ENCODE measurements at places on chromosomes 4 and X. TPM values are rescaled to one million over a fixed set of nuclear protein-coding genes. Genes with fewer than 3 reads are reported as not detected.

DNA sequence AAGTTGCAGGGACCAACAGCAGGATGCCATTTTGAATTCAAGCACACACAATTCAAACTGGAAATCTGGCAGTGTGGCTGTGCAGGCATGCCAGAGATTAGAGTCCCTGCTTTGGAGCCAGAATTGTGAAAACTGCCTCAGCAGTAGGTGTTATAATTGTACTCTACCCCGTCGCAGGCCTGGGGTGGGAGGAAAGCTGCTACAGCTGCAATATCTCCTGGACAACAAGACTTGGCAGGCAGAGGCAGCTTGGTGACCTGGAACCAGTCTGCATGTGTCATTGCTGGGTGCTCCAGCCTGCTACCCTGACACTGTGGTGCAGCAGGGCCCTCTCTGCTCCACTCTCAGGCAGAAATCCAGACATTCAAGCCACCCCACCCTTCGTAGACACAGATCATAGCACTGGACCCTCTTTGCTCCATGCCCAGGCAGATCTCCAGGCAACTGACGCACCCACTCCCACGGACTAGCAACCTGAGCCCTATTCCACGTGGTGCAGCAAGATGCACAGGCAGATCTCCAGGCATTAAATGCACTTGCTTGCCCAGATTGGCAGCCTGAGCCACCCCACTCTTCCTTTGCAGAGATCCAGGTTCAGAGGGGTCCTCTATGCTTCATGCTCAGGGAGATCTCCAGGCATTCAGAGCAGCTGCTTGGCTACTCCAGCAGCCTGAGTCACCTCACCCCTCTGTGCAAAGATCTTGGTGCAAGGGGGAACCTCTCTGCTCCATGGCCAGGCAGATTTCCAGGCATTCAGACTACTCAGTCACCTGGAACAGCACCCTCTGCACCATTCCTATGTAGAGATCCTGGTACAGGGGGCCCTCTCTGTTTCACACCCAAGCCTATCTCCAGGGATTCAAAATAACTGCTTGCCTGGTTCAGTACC, 140.5 kb downstream of the LRBA start:
- DNase-seq = no peak

- peak; percentile 93 for DNase-seq
Observed at GRCh38 chr4:112379306-112379705, 82.1 kb downstream of the ALPK1 start.

GRCh38 chrX:130497531-130497930, 95.7 kb downstream of the RBMX2 start:
- no peak for DNase-seq

DNA sequence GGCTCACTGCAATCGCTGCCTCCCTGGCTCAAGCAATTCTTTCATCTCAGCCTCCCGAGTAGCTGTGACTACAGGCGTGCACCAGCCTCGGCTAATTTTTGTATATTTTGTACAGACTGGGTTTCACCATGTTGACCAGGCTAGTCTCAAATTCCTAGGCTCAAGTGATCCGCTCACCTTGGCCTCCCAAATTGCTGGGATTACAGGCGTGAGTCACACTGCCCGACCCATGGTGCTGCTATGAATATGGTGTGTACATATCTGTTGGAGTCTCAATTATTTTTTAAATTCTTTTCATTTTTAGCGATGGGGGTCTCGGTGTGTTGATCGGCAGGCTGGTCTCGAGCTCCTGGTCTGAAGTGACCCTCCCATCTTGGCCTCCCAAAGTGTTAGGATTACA, 78.0 kb upstream of the PRKX start:
- no peak for DNase-seq

GRCh38 chrX:109672239-109672638, 47.3 kb upstream of the KCNE5 start:
- no peak for DNase-seq

- DNase-seq = peak; percentile 84
Observed at GRCh38 chr4:147737623-147738022, 5.7 kb downstream of the ARHGAP10 start.

DNA sequence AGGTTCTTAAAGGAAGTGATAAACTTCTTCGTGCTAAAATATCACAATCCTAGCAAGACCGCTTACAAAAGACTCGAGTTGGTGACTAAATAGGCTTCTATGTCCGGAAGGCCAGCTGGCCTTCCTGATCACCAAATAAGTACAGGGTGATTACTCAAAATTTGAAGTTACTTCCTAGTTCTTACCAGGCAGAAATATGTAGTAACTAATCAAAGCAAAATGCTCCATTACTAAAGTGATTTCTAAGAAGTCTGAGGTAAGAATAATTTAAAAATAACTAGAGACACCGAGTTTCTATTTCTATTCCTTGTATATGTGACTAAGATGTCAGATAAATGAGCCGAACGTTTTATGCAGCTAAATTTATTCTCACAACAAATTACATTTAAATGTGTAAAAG, 62.2 kb downstream of the NSUN7 start:
- DNase-seq = no peak

- DNase-seq = no peak
Observed at GRCh38 chrX:77691916-77692315, 94.1 kb downstream of the ATRX start.

GRCh38 chrX:4831574-4831973, 1118.1 kb upstream of the PRKX start:
- no peak for DNase-seq

DNA sequence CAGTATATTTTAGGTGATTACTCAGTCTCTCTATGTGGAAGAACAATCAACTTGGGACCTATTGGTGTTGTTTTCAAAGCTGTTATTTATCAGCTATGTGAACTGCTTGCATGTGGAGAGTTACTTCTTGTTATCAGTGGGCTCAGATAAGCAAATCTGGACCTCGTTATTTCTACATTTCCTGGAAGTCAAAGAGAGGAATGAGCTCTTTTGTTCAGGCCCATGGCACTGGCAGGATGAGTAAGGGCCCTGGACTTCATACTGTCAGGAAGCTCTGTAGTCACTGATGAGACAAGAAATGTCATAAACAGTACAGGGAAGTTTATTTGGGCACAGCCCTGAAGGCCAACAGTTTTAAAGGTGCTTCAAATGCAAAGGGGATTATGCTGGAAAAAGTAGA, 760.6 kb upstream of the EPHA5 start:
- DNase-seq = no peak

DNA sequence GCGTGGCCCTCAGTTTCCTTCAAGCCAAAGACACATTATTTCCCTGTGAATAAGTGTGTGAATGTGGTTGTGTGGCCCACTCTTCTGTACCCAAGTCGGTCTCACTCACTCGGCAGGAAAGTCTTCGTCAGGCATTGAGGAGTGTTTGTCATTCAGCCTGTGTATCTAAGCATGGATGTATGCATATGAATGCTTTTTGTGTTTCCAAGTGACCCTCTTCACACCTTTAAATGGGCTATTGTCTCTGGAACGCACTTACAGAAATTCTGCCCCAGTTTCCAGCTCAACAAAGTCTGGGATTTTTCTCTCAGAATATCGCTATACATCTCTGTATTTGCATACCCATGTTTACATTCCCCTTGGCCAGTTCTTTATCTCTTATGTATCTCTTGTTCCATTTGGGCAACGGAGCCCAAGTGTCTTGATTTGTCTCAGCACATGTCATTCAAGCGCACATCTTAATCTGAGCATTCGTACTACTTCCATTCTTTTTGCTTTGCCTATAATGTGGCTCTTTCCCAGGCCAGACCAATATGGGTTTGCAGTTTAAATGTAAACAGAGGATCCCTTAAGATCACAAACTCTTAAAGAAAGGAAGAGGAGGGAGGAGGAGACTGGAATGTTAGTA, 4.8 kb downstream of the BCOR start:
- peak; percentile 69 for DNase-seq

DNA sequence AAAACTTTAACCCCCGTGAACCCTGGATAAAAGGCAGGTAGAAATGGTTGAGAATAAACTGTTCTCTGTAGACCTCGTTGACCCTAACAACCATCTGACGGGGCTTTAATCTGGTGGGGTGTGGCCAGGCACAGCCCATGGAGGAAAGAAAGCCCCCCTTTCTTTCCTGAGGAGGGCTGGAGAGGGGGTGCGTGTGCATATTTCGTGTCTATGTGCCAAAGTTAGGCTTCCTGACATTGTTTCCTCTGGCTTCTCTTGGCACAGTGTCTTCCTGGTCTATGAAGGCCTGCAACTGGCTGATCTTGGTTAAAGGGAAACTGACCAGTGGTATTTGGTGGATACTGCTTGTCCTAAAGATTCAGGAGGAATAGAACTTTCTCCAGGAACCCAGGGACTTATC, 97.1 kb downstream of the MGST2 start:
- no peak for DNase-seq

DNA sequence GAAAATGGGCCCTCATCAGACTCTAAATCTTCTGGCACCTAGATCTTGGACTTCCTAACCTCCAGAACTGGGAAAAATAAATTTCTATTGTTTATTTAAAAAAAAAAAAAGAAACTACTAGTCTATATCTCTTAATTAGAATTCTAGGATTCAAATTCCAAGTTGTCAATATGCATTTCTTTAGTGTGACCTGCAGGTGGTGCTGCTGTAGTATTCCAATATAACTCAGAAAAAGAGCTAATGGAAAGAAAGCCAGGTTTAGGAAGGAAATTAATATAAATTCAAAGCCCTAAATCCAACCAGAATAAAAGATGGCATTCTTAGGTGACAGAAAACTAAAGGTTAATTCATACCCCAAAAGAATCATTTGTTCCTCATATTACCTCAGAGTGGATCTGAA, 80.0 kb upstream of the NALF2 start:
- DNase-seq = peak; percentile 32

EFHC2 gene
- polyA plus RNA-seq = 3.2 TPM

COX7B2 gene
- polyA plus RNA-seq = not detected

ANKRD50 gene
- 5.9 TPM for polyA plus RNA-seq

BCOR gene
- 25.8 TPM for polyA plus RNA-seq

PPP3CA gene
- polyA plus RNA-seq = 45.2 TPM

Measured in GM23338 (cell line).